ENCODE measurements at places on chromosomes 13 and 19. TPM values are rescaled to one million over a fixed set of nuclear protein-coding genes. Genes with fewer than 3 reads are reported as not detected.

FCGBP gene
- total RNA-seq: 1.2 TPM

RGS9BP gene
- total RNA-seq: 0.83 TPM

ZNF442 gene
- total RNA-seq: 3.5 TPM

CD177 gene
- 0.17 TPM for total RNA-seq

GPALPP1 gene
- total RNA-seq: 36.2 TPM

ZNF766 gene
- total RNA-seq: 15.3 TPM

ZNF493 gene
- total RNA-seq: 28.5 TPM
